ENCODE measurements at places on chromosomes 7 and 10.
A peak's percentile ranks its signal among the peaks of the same experiment; 100 is the strongest.

DNA sequence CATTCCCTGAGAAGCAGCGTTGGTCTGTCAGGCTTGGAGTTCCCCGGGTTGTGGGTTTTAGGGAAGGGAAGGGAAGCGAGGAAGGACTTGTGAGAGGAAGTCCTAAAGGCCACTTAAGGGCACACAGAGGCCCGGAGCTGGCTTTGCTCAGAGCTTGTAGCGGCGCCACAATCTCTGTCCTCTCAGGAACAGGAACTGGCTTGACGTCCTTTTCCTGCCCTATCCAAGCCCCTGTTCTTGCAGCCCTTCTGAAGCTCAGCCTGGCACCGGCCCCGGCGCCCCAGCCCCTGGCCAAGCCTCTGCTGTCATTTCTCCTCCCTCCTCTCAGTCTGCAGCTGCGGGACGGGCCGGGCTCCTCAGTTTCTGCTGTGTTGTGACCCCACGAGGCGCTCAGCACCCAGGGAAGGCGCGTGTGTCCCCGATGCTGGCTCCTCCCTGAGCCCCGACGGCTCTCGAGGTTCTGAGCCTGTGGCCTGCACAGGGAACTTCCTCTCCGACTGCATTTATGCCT lies at the start of gene GIMAP8:
Gene GIMAP8 (plus strand): TSS at position 140 of the 511 bp plus-strand sequence. CDS start 16,069 bp downstream, outside the sequence.
- DNase-seq = no peak

DNA sequence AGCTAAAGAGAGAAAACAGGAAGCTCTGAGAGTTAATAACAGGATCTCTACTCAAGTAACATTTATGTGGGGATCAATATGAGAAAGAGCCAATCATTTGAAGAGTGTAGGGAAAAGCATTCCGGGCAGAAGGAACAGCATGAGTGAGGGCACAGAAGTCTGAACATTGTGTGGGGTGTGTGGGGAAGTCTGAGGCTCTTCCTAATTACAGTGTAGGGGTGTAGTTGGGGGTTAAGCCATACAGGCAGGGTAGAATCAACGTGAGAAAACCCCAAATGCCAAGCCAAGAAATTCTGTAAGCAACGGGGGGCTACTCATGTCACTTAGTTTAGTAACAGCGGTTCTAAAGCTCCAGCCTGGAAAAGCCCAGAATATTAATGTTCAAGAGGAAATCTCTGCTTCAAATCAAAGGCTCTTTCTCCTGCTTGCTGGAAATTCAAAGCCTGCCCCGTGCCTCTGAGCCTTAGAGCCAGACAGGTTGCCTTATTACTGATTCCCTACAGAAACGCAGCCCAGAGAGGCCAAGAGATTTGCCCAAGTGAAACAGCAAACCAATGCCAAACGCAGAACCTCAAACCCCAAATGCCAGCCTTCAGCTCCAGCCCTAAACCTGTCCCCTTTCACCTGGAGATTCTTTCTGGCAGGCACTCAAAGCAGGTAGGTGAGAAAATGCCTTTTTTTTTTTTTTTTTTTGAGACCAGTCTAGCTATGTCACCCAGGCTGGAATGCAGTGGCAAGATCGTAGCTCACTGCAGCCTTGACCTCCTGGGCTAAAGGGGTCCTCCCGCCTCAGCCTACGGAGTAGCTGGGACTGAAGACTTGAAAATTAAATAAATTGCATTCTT lies 36.1 kb downstream of the DNAJB12 start:
- DNase-seq = no peak

DNA sequence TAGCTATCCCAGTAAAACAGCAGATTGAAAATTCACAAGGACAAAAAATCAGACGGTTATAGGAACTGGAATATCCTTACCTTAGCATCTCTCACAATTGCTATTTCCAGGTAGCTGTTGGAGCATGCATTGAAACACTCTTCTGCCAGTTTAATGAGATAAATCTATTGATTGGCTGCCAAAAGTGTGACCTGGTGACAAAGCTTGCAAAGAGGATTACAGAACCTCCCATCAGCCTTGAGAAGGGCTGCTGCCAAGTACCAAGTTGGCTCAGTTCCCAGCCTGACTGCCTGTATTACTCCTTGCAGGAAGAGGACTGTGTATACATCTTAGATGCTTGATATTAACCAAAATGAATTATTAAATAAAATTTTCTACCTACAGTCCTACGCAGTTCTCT lies 5.1 kb downstream of the PRLHR start:
- no peak for DNase-seq

DNA sequence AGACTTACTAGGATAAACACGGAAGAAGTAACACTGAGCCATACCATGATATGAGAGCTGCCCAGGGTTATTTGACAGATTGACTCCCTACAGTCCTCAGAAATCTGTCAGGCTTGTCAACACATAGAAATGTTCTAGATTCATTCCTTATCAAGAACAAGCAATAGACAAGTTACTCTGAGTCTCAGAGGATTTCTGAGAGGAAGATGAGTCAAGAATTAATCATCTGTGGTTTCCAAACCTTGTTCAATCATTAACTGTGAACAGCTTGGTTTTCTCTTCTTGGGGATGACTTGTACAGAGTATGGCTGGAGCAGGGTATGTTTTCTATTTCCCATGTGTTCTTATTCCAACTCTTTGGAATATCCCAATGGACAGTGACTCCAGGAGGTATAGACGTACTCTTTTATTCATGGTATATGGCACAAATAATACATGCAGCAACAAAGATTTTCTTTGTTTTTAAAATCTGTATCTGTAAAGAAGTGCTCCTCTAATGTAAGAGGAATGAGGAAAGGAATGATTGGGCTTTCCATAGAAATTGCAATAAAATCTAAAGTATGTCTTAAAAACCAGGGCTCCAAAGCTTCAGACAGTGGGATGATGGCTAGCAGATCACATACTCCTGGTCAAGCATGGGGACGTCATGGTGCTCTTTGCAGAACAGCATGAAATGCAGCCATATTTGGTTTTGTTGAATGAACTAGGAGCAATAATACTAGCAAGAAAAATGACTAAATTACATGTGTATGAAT lies 11.9 kb upstream of the SFR1 start:
- DNase-seq = no peak

DNA sequence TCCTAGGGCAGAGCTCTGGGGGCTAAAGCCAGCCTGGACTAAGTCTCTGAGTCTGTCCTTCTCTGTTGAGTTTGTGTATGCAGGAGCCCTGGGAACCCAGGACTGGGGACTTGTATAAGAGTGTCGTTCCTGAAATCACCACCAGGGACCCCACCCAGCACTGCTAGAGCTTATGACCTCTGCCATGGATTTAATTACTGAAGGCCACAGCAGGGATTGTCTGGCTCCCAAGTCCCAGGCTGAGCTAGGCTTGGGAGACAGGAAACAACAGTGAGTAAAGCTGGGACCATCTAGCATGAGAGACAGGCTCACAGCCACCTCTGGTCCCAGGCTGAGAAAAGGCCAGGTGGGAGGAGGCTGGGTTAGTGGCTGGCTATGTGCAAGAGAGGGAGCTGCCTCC lies 1.4 kb upstream of the TSPAN15 start:
- peak; percentile 77 for DNase-seq

DNA sequence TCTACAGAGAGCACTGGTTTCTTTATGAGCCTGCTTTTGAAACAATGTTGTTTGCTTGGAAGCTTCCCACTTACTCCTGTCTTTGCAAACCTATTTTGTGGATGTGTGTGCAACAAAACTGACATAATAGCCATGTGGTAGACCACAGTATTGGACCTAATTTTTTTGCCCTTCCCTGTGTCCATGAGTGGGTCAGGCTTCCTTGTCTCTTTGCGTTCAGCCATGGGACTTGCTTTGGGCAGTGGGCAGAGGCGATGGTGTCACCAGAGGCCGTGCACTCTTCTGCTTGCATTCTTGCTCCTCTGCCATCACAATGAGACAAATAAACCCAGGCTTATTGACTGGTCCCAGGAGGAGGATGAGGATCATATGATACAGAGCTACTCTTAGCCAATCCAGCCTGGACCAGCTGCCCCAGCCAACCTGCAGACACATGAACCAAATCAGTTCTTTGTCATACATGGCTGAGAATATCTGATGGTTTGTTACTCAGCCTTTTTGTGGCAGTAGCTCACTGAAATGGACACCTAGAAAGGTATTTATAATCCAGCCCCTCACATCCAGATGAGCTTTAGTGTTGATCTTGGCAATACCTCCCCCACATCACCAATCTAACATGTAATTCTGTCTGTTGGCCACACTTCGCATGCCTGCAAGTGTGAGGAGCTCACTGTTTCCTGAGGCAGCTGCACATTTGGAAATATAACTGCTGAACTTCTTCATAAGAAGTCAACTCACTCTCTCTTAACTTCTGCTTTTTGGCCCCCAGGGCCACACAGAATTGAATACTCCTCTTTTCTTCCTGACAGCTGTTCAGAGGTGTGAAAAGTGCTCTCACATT lies 427.8 kb upstream of the ZMIZ1 start:
- DNase-seq = no peak

Measured in H54 (cell line).